Activated naive CD4-positive, alpha-beta T cell treated with Interleukin-2 at 50 U/mL for 16 hours (primary cell): ENCODE measurements at places on chromosomes 4 and X.

GRCh38 chrX:447052-447451 is 60.3 kb upstream of the PPP2R3B start:
- no peak for DNase-seq

DNA sequence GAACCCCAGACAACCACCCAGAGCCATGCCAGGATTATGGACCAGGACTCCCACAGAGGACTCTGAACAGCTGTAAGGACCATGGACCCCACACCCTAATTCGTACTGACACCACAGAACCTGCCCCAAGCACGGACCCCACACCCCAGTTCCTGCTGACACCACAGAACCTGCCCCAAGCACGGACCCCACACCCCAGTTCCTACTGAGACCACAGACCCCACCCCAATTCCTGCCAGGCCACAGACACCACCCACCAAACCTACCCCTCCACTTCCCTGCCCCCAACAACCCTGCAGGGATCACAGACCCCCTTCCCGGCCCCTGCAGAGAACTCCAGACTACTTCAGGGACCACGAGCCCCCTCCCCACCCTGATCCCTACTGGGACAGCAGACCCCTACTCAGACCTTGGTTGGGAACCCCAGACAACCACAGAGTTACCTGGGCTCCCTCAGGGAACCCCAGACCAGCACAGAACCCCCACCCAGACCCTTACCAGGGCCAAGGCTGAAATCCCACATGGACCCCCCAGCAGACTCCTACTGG is 1.4 kb upstream of the DHRSX start:
- no peak for DNase-seq

DNA sequence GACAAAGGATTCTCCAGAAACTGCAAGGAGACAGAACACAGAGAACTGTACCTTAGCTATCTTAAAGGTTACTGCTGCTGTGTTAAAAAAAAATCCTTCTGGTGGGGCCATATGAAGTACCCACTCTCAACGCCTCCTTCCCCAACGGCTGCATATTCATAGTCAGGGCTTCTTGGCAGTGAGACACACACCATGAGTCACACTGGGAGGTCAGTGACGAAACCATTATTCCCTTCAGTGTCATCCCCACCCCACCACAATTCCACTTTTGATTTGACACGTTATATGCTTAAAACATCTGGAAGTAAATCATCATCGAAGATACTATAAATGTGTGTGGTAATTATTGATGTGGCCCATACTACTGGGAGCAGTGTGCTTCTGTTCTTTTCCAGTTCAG is 271.5 kb downstream of the LDB2 start:
- DNase-seq = no peak

DNA sequence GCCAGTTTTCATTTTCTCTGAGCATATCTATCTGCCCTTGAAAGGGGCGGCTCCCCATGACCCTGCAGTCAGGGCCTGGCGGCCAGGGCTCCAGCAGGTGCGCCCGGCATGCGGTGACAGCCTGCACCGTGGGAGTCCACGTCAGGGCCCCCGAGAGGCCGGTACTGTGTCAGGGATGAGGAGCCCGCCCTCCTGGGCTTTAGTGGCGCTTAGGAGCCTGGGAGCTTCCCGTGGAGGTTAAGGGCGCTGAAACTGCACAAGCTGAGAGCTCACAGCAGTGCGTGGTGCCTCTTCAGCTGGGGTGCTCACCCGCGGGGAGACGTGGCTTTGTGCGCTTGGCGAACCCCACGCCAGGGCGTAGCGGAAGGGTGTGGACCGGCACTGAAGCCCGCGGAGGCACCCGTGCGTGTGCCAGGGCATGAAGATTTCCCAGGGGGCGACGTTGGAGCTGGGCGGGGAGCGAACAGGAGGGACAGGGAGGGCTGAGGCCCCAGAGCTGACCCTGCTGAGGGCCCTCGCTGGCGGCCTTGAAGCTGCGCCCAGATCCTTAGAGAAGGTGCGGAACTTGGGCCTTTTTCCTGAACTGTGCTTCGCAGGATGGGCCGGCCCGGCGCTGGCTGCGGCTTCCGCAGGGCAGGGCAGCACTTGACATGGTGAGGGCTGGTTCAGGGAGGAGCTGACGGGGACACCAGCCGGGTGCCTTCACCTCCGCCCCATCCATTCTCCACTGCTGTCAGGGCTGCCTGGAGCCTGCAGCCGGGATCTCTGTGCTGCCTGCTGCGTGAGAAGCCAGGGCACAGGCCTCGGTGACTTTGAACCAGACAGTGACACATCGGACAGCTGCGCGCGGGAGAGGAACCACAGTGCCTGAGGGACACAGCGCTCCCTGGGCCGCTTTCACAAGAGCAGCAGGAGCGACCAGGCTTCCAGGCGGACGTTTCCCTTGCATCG is 32.9 kb downstream of the HTT-AS start:
- DNase-seq = peak; percentile 27

DNA sequence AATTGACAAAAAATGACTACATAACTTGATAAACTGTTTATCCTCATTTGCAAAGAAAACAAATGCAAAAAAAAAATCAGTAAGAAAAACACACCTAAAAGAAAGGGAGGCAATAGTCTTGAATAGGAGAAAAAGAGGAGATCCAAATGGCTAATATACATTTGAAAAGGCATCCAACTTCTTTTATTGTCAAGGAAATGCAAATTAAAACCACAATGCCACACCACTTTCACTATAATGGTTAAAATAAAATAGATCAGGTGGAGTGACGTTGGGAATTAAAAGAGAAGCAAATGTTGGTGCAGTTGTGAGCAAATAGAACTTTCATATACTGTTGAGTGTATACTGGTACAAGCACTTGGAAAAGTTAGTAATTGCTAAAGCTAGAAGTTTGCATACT is 3.6 kb downstream of the DCAF4L1 start:
- DNase-seq = no peak

DNA sequence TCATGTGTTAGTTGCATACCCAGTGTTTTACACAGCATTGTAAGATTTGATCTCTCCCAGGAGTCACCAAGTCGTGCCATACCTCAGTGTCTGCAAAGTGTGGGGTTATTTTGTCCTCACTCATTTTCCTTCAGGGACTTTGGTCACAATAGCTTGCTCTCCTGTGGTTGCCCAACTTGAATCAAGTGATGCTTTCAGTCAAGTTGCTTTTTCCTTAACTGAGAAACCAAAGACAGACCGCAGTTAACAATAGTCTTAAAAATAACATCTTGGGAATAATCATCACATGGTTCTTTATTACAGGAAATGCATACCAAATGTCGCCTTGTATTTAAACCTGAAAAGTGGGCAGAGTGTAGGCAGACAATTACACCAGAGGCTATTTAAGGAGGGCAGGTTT is 44.5 kb upstream of the NDP start:
- DNase-seq = no peak

GRCh38 chr4:6324999-6325787 is 55.5 kb downstream of the WFS1 start:
- no peak for DNase-seq

DNA sequence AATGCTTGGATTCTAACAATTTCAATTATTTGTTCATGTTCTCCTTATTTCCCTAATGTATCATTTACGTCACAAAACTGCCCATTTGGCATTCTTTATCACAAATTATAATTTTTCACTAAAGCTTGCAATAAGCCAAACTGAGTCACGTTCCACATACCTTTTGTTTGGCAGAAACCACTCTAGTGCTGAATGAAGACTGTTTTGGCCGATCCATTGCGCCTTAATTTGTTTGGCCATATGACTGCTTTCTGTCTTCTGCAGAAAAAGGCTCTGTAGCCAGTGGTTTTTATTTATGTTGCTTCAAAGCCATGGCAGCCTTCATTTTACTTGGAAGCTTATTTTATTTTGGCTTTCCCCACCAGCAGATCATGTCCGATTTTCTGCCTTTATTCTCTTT is 184.4 kb upstream of the HAND2 start:
- DNase-seq = no peak

GRCh38 chr4:126264839-126265238 is 950.1 kb downstream of the FAT4 start:
- no peak for DNase-seq

DNA sequence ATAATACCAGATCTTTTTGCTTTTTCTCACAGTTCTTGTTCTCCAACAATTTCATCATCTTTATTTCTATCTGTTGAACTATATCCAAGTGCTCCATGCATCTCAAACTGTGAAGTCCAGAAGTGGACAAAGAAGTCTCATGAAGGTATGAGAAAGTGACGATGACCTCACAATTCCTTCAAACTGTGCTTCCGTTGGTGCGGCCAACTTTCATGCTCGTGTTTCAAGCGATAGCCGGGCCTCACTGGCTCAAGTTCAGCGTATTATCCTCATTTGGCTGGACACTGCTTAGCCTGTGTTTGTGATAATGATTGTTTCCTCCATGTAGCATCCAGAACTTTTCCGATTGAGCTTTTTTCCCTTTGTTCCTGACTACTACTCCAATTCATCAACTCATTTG is 143.1 kb downstream of the PALLD start:
- DNase-seq = no peak

- no peak for DNase-seq
These were observed 53.2 kb downstream of the USO1 start for GRCh38 chr4:75777589-75777988.

DNA sequence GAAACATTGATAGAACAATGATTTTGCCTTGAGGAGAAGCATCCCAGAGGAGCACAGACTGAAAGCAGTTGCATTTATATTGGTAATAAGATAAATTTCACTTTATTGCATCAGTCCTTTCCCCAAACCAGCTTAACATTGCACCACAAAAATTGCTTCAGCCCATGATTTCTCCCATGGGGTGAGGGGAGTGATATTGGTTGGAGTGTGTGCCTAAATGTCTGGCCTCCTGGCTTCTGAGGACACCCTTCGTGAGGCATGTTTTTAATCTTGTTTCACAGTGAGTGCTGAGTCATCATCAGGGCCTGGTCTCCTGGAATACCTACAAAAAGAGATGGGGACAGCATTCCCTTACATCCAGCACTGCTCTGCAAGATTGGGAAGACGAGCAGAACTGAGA is 487.9 kb downstream of the C4orf33 start:
- no peak for DNase-seq

DNA sequence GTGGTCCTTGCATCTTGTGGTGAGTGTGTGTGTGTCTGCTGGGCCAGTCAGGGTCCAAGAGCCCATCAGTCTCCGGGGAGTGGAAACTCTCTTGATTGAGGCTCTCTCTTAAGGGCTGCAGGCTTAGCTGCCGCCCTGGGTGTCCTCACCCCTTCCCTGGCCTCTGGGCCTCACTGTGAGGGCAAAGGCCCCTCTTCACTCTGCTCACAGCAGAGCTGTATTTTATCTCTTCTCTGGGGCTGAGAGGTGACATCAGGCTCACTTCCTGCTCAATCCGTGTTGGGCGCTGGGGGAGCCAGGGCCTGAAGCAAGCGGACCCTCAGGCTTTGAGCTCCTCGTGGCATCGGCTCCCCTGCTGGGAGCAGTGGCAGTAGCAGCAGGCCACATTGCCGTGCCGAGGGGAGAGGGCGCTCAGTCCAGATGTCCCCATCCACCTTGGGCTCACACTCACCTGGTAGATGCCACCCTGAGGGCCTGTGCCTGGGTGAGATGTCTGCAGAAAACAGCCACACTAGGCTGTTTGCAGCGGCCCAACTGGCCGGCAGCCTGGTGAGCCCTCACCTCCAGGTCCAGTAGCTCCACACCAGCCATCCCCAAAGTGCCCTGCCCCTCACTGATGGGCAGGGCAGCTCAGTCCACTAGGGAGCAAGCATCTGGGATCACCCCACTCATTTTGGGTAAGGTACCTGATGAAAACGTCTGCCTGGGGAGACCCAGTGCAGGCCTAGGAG is 24.7 kb upstream of the PRPS1 start:
- no peak for DNase-seq

- no peak for DNase-seq
These were observed 50.3 kb upstream of the OTUD4 start for GRCh38 chr4:145230726-145231125.

GRCh38 chrX:19791562-19791961 is 95.8 kb downstream of the SH3KBP1 start:
- no peak for DNase-seq

- no peak for DNase-seq
These were observed 9.1 kb downstream of the SLC7A3 start for GRCh38 chrX:70921709-70922352.

- no peak for DNase-seq
These were observed 30.7 kb upstream of the HPGD start for GRCh38 chr4:174553031-174553430.

DNA sequence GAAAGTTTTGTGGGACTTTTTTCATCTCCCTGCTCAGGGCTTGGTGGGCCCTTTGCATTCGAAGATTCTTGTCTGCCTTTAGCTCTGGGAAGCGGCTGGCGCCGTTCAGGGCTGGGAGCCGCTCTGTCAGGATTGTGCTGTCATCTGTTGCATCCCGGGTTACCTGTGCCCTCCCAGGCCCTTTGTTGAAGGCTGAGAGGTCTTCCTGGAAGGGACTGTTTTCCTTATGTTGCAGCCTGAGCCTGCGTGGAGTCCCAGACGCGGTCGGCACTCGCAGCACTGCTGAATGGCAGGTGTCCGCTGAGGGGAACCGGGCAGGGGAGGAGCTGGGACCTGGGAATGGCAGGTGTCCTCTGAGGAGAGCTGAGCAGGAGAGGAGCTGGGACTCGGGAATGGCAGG is 15.9 kb downstream of the RGS12 start:
- no peak for DNase-seq

GRCh38 chr4:186746581-186746980 is 22.9 kb upstream of the FAT1 start:
- no peak for DNase-seq

- no peak for DNase-seq
These were observed 400.7 kb downstream of the DCAF12L2 start for GRCh38 chrX:125765347-125765746.

DNA sequence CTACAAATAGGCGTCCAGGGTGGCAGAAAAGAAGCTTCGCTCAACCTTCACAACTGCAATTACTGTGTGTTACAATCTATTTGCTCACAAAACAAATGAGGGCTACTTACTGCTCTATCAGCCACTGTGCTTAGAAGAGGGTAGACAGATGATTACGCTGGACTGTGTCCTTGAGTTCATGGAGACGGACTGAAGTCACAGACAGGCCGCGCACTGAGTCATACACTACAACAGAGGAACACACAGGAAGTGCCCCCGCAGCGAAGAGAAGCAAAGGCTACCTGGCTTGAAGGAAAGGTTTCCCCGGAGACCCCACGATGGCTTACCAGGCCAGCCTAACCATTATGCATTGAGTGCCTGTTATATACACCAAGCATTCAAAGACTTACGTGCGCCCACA is 25.6 kb downstream of the FAT1 start:
- no peak for DNase-seq

- no peak for DNase-seq
These were observed 14.6 kb downstream of the NDUFB11 start for GRCh38 chrX:47129899-47130358.
